HTR-8/SVneo (cell line): ENCODE measurements at places on chromosomes 16 and 17.

DNA sequence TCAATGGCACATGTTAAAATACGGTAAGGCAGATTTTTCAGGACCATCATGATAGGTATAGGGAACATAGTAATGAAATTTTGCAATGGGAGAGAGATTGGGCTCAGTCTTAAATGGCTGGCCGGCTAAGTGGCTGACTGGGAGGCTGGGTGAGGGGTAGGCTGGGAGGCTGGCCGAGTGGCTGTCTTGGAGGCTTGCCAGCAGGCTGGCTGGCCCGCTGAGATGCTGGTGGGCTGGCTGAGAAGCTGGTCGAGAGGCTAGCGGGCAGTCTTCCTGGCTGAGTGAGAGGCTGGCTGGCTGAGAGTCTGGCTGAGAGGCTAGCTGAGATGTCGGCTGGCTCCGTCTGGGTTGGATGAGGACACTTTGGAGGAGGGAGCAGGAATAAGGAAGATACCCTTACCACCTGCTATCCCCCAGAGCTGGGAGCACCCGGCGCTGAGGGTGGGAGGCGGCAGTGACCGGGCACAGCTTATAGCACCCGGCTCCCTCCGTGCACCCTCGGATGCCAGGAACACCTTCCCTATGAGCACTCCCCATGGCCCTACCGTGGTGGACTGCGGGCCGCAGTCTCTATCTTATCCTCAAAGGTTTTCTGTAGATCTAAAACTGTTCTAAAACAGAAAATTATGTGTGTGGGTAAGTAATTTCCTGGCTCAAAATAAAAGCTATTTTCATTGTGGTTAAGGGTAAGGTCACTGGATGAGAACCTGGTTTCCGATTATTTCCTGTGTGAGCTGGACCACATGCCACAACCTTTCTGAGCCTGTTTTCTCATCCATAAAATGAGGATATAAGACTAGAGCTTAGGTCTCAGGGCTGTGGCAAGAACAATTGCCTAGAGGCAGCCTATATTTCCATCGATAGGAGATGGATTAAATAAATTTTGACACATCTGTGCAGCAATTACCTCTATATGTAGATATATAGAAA is 34.5 kb upstream of the TMC5 start:
- no peak for DNase-seq

DNA sequence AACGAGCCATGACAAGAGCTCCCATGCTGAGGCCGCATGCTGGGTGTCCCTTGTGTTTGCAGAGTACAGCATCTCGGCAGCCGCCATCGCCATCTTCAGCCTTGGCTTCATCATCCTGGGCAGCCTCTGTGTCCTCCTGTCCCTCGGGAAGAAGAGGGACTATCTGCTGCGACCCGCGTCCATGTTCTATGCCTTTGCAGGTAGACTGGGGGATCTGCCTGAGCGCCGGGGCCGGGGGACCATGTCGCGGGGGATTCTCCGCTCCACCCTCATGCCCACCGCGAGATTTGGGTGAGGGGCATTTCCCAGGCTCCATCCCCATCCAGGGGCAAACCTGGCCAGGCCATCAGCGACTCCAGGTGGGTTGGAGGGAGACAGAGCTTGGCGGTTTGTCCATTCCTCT is 10.7 kb downstream of the CACNG1 start:
- DNase-seq: no peak

DNA sequence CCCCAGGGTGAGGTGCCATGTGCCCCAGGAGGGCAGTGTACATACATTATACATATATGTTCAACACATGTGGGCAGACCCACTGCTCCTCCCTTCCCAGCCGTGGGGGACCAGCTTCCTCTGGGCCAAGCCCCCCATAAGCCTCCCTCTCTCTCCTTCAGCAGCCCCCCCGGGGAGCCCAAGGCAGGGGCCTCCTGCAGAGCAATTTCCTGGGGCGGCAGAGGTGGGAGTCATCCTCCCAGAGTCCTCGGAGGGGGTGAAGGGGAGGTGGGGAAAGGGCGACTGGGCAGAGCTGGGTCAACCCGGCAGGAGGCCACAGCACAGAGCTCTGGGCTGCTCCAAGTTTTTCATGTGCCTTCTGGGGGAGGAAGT is 235.1 kb downstream of the ZNF423 start:
- DNase-seq: no peak

DNA sequence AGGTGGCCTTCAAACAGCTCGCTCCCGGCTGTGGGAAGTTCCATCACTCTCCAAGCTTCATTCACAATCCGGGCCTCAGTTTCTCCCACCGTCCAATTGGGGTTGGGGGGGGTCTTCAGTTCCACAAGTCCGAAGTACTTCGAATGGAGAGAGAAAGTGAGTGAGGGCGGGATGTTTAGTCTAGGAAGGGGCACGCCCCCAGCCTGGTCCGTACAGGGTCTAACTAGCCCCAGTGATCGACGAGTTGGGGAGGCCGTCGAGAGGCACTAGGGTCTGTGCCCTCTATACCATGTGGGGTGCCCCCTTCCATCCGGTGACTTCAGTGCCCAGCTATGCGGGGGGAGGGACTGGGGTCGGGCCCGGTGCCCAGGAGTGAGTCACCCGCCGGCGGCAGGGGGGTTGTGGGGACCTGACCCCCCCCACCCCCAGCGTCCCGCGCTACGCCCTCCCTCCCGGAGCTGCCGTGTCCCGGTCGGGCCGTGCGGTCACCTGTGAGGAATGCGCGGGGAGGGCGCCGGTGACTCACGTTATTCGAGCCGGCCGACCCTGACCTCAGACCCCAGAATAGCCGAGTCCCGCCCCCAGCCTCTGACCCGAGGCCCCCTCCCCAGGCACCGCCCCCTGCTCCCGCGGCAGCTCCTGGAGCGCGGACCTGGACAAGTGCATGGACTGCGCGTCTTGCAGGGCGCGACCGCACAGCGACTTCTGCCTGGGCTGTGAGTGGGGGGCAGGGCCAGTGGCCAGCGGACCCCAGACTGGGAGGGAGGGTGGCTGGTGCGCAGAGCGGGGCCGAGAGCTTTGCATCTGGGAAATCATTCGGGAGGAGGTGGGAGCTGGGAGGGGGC is 658 bp downstream of the TNFRSF12A start:
- peak; percentile 84 for DNase-seq

DNA sequence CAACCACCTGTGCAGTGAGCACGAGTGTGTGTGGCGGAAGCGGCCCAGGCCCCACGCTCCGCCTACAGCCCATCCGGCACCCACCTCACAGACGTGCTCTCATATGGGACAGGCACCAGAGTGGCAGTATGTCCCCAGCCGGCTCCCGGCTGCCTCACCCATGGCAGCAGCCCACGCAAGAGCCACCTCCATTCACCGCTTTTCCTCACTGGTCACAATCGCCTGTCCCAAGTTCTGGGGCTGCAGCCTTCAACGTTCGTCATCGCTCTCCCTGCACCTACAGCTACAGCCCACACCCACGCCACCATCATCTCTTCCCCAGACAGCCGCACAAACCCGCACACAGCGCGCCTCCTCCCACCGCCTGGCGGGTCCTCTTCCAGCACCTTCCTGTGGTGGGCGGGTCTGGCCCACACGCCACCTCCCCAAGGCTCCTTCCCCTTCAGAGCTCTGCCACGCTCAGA is 17.5 kb upstream of the TRAP1 start:
- no peak for DNase-seq

DNA sequence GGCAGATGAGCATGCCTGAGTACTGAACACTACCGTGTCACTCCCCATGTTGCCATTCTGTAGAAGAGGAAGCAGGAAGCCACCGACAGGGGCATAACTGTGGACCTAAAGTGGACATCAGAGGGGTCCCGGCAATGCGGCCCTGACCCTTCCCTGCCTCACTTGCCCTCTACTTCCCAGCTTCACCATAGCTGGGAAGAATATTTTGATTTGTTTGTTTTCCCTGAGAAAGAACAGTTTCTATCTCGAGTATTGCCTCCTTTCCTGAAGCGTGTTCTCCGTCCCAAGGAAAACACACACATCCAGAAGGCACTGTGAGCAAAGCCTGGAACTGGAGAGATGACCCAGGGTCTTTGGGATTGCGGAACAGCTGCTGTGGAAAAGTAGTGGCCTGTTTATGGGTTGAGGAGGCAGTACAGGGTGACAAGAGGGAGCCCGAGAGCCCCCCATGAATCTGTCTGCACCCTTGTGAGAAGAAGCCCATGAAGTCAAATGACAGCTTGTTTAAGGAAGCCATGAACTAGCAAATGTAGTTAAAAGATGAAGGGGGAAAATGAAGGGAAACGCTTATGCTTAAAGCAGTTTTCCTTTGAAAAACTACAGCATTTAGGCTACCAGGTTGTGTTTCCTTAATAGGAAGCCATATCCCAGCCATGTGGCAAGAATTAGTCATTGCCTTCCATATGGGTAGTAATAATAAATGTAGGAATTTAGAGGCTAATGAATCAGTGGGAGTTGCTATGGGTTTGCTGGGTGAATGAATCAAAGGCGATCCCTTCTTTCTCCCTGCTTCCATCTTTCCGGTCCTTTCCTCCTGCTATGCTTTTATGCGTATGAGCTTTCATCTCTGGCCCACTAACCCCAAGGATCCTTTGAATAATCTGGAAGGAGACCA is 90.0 kb upstream of the TBX2 start:
- peak; percentile 49 for DNase-seq

GRCh38 chr17:33908363-33909064 is 346.6 kb upstream of the CCL2 start:
- DNase-seq: no peak

DNA sequence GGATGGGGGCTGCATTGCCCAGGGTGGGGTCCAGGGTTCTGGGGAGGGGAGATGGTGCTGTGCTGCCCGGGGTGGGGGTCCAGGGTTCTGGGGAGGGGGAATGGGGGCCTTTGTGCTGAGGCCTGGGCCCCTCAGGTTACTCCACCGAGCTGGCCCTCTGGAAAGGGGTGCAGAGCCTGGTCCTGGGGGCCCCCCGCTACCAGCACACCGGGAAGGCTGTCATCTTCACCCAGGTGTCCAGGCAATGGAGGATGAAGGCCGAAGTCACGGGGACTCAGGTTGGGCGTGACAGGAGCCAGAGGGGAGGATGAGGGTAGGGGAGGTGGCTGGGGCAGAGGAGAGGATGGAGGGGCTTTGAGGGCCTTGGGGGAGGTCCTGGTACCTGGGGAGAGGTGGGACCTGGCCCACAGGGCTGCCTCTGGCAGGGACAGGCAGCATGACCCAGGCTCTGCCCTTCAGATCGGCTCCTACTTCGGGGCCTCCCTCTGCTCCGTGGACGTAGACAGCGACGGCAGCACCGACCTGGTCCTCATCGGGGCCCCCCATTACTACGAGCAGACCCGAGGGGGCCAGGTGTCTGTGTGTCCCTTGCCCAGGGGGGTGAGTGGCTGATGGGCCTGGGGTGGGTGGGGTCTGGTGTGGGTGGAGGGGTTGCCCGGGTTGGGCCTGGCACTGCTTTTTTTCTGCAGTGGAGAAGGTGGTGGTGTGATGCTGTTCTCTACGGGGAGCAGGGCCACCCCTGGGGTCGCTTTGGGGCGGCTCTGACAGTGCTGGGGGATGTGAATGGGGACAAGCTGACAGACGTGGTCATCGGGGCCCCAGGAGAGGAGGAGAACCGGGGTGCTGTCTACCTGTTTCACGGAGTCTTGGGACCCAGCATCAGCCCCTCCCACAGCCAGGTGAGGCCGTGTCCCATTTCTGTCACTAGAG is 7.8 kb downstream of the ITGAX start:
- no peak for DNase-seq
